ENCODE measurements at places on chromosomes 1 and 21.

- no peak for DNase-seq
Observed at GRCh38 chr1:8202182-8202905, 115.6 kb upstream of the SLC45A1 start.

DNA sequence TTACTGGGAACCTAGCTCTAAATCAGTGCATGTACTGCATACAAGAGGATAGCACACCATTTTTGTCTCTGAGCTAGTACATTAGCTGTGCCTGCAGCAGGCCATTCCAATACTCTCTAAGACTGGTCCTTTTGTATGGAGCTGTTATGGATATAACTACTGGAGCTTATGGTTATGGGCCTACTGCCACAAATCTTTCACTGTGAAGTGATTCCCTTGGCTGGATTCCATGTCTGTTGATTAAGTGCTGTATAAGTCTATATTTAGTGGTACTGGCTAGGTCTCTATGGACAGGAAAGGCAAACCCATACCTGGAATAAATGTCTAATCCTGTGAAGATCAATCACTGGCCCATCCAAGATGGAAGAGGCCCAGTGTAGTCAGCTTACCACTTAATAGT is 12.0 kb downstream of the ZFYVE9 start:
- no peak for DNase-seq

GRCh38 chr1:145845144-145845513 is 301 bp upstream of the NUDT17 start:
- DNase-seq, result no peak

DNA sequence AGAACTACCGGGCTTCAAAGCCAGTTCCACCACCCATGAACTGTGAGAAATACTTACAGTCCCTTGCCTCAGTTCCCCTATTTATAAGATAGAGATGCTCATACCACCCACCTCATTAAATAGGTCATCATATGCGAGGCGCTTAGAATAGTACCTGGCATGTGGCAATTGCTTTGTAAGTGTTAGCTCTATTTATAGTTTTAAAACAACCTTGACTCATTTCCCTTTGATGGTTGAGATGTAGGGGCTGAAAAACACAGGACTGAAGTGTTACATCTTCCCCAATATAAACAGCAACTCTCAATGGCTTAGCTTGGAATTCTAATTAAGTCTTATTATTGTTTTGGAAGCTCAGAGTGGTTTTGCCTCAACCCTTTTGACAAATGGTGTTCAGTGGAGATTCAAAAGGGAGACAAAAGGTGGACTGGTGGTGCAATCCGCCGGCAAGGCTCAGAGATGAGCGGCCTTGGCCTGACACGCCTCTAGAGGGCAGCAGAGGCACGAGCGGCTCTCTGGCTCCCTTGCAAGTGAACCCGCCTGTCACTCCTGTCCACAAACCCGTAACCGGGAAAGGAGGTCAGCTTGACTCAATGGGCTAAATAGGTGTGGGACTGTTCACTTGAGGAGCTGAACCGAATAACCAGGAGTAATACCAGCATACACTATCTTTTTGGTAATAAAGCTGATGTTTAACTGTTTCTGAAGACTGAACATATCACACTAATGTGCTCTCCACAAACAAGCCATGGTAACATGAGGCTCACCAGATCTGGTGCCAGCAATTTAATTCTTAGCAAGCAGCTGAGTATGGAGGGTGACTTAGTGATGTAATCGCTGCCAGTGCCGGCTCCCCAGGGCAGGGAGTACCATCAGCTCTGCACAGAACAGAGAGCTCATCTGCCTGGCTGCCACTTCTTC is 19.5 kb upstream of the SMYD2 start:
- DNase-seq, result no peak

GRCh38 chr1:201221201-201221846 is 30.7 kb downstream of the IGFN1 start:
- DNase-seq, result no peak

DNA sequence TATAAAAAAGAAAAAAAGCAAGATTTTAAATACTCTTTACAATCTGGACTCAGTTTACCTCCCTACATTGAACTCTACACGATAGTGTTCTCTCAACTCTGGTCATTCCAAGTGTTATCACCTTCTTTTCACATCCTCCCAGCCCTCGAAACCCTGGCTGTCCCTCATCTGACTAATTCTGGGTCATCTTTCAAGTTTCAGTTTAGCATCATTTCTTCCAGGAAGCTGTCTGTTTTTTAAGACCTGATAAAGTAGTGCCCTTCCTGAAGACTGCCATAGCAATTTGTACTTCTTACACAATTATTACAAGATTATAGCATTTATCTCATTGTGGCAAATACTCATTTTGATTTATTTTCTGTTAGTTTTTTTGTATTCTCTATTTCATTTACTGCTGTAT is 1.2 kb downstream of the ALG14 start:
- DNase-seq, result no peak

DNA sequence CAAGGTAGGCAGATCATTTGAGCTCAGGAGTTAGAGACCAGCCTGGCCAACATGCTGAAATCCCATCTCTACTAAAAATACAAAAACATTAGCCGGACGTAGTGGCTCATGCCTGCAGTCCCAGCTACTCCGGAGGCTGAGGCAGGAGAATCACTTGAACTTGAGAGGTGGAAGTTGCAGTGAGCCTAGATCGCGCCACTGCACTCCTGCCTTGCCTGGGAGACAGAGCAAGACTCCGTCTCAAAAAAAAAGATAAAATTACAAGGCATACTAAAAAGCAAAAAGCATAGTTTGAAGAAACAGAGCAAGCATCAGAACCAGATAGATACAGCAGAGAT is 61.2 kb upstream of the CDC42BPA start:
- no peak for DNase-seq

- DNase-seq, result no peak
Observed at GRCh38 chr1:105793536-105794146, 1262.8 kb upstream of the PRMT6 start.

- no peak for DNase-seq
Observed at GRCh38 chr1:226121587-226122400, 59.3 kb downstream of the H3-3A start.

GRCh38 chr1:193019442-193020026 is 39.6 kb downstream of the UCHL5 start:
- no peak for DNase-seq

- DNase-seq, result no peak
Observed at GRCh38 chr21:35159881-35160280, 110.8 kb upstream of the RUNX1 start.

DNA sequence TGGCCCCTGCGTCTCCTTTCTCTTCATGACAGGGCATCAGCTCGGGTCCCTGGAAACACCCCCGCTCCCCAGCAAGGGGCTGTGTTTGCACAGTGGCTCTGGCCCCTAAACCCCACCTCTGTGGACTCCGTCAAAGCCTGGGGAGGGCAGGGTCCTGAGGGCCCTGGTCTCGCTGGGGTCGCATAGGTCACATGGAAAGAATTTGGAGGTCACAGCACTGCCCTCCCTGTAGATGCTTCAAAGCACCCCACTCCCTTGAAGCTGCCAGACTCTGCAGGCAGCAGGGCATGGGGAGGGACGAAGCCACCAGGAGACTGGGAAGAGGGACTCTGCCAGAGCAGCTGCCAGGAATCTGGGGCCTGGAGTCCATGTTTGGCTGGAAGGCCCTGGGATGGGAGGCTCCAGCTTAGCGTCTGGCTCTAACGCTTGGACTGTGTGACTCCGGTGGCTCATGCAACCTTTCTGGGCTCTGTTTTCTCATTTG is 36.6 kb upstream of the ECE1 start:
- no peak for DNase-seq

GRCh38 chr1:151145304-151146071 is 943 bp downstream of the SEMA6C start:
- no peak for DNase-seq

DNA sequence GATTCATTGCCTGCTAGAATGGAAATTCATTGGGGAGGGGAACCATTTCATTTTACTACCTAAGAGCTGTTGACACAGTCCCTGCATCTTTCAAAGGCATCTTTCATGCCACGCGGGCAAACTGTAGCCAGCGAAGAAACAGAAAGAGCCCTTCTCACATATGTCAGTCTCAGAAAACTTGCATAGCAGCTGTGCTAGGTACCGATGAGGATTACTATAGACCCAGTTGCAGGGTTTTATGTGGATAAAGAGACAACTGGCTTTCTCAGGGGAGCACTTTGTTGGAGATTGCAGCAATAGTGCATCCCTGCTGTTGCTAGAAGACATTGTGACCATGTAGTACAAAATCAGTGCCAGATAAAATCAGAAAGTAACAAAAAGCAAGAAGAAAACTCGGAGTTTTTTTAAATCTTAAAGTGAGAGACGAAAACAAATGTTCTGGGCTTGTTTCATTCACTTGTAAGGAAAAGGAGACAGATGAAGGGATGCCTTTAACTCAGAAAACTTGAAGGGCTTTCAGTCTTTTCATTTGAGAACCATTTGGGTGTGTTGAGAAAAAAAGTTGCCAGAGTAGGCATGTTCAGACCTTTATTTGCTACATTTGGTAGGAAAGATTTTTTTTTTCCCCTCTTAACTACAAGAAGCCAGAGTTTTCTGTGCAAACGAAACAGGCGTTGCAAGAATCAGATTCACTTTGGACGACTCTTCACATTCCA is 804.1 kb downstream of the USP25 start:
- no peak for DNase-seq

GRCh38 chr1:20308569-20308968 is 17.9 kb downstream of the VWA5B1 start:
- no peak for DNase-seq

GRCh38 chr21:39397646-39398385 is 47.8 kb downstream of the LCA5L start:
- DNase-seq, result no peak

DNA sequence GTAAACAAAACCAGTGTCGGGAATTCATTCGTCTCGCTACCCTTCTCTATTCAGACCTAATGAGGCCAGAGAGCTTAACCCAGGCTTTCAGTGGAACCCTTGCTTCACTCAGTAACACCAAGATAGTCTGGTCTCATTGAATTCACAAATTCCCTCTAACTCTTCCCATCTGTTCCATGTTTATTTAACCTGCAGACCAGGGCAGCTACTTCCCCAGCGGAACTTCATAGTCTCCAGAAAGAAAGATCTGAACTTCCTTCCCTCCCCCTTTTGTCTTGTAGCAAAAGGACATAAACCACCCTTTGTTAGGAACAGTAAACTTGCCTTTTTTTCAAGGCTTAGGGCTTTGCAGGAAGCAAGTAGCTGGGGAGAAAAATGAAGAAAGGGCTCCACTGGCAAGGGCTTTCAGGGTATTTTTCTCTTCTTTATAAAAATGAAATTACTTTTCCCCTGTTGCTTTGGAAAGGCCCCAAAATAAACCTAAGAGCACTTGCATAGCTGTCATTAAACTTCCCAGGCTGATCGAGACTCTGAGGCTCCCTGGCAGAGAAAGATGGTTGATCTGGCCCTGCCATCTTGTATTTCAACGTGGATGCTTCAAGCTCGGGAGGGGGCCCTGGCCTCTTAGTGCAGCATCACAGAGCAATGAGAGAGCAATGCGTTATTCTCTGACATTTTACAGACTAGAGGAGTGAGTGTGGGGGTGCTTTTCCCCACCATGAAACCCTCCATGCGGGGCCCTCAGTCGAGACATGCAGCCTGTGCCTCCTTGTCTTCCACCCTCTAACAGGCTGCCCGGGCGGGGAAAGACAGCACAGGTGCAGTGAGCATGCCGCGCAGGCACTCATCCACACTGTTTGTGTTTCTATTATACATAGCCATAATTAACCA is 30.0 kb downstream of the MIS18A start:
- no peak for DNase-seq

DNA sequence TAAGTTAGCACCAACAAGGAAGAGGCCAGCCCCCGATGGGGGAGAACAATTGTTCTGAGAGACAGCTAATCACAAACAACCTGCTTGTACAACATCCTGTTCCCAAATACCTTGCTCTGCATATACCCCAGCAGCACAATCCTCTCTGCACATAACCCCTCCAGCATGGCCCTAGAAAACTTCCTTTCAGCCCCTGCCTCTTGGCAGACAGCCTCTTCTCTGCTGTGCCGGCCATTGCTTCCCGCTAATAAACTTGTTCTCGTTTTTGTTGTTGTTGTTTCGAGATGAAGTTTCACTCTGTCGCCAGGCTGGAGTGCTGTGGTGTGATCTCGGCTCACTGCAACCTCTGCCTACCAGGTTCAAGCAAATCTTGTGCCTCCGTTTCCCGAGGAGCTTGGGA is 392.7 kb downstream of the SMYD3 start:
- no peak for DNase-seq

DNA sequence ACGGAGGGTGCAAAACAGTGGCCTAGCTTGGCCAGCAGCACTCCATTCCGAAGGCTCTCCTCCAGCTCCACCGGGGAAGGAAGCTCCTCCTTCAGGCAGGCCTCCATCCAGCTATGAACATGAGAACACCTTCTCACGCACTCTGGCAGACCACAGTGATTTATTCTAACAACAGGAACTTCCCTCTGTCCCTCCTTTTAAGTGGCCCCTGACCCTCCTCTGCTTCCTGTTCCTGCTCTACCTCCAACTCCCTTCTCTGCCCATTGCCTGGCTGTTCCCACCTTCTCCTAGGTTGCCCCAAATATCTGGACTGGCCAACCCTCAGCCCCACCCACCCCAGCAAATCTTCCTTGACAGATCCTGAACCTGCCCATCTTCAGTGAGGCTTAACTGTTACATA is 5.9 kb downstream of the IQGAP3 start:
- DNase-seq, result no peak

- DNase-seq, result no peak
Observed at GRCh38 chr1:98323906-98324358, 337.6 kb upstream of the SNX7 start.

DNA sequence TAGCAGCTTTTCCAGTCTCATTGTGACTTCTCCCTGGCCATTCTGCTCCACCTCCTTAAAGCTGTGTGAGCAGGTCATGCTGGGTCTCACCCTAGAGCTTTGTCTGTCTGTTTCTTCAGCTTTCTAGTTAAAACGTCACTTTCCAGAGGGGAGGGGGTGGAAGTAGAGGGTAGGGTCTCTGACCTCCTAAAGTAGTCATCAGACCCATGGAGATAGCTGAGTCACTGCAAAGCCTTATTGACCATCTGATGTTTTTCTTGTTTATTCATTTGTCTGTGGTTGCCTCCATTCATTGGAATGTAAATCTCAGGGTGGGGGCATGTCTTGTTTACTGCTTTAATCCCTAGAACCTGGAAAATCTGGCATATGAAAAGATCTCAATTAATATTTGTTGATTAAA is 52.7 kb downstream of the ELF3 start:
- no peak for DNase-seq

DNA sequence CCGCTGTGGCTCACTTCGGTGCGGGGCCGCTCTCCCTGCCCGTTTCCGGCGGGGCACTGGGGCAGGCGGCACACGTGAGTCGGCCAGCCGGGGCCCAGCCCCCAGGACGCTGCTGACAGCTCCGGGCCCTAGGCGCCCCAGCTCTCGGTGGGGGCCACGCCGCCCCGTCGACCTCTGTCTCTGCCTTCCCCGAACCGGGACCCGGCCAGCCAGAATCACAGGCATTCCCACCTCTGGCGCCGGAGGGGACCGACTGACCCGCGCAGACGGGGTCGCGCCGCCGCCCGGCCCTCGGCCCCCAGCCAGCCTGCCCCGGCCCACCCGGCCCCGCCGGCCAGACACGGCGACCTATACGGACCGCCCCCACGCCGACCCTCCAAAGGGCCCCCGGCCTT is 755 bp downstream of the SCMH1 start:
- no peak for DNase-seq

GRCh38 chr1:27872802-27873551 is 633 bp downstream of the THEMIS2 start:
- DNase-seq, result no peak

All from NCI-H187 treated with DMSO at 0.1 percent for 48 hours (cell line).